ENCODE measurements at places on chromosomes 12 and 14. TPM values are rescaled to one million over a fixed set of nuclear protein-coding genes. Genes with fewer than 3 reads are reported as not detected.

The HOTAIR gene
- total RNA-seq = not detected

DNA sequence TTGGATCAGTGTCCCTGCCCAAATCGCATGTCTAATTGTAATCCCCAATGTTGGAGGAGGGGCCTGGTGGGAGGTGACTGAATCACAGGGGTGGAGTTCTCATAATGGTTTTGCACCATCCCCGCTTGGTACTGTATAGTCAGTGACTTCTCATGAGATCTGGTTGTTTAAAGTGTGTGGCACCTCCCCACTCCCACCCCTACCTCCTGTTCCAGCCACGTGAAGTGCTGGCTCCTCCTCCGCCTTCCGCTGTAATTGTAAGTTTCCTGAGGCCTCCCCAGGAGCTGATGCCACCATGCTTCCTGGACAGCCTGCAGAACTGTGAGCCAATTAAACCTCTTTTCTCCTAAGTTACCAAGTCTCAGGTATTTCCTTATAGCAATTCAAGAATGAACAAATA, 67.2 kb downstream of the FERMT2 start:
- no peak overlapping the region for H3K27ac ChIP-seq
- H3K36me3 ChIP-seq = no peaks in the 10 kb centered on the region
- no peaks in the 10 kb centered on the region for H3K4me1 ChIP-seq
- H3K27me3 ChIP-seq = no peaks in the 10 kb centered on the region
- H3K4me3 ChIP-seq = no peak overlapping the region

GRCh38 chr12:59834659-59835474, 239.0 kb downstream of the SLC16A7 start:
- H3K27me3 ChIP-seq = peaks cover 8% of the 10 kb centered on the region
- H3K27ac ChIP-seq = no peak overlapping the region
- H3K36me3 ChIP-seq = no peaks in the 10 kb centered on the region
- no peaks in the 10 kb centered on the region for H3K4me1 ChIP-seq
- no peak overlapping the region for H3K4me3 ChIP-seq

The WSCD2 gene
- total RNA-seq = not detected

The ITGA7 gene
- total RNA-seq = 4.8 TPM

The TBX3 gene
- not detected for total RNA-seq

- peaks cover 11% of the 10 kb centered on the region for H3K4me1 ChIP-seq
- H3K36me3 ChIP-seq = no peaks in the 10 kb centered on the region
- H3K27ac ChIP-seq = no peak overlapping the region
- H3K27me3 ChIP-seq = peaks cover 3% of the 10 kb centered on the region
These were observed 4.6 kb upstream of the CYP46A1 start for GRCh38 chr14:99679543-99679942.

The C14orf132 gene
- 1.6 TPM for total RNA-seq

The LHX5 gene
- not detected for total RNA-seq

DNA sequence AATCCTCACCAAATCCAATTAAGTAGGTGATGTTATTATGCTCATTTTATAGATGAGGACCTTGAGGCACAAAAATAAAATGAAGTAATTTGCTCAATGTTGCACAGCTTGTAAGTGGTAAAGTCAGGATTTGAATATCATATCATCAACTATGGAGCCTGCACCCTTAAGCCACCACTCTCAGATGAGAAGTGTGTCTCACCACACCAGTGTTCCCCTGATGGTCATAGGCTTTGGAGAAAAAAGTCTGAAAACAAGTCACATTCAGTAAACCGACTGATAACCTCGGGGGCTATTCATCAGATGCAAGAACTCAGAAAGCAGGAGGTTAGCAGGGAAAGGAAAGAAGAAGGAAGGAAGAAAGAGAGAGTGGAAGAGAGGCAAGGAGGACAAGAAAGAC, 2.8 kb downstream of the TSHR start:
- no peak overlapping the region for H3K27ac ChIP-seq
- no peak overlapping the region for H3K4me3 ChIP-seq
- H3K36me3 ChIP-seq = no peaks in the 10 kb centered on the region
- no peak for DNase-seq

GRCh38 chr12:48917857-48918537, 7.3 kb downstream of the FKBP11 start:
- peak overlapping the region; percentile 90 for H3K27ac ChIP-seq
- peaks cover 34% of the 10 kb centered on the region for H3K4me1 ChIP-seq
- H3K4me3 ChIP-seq = peak overlapping the region; percentile 51

The ENDOU gene
- not detected for total RNA-seq

DNA sequence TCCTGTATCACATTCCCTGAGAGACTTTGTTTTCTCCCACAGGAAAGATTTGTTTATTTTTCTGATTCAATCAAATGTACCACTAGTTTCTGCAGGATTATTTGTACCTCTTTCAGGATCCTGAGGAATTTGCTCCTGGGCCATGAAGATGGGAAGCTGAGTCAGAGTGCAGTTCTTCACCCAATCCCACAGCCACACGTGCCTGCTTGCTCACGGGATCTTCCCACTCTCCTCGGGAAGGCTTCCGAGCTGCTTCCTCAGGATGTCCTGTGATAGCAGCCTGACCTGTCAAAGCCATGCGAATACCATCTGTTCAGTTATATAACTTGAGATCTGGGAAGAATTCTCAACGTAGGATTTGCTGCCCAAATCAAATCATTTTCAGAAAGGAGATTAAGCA, 41.8 kb upstream of the HIF1A start:
- no peaks in the 10 kb centered on the region for H3K27me3 ChIP-seq
- no peak overlapping the region for H3K4me3 ChIP-seq
- no peak for DNase-seq
- H3K27ac ChIP-seq = no peak overlapping the region
- H3K4me1 ChIP-seq = peaks cover 30% of the 10 kb centered on the region
- peaks cover 1% of the 10 kb centered on the region for H3K36me3 ChIP-seq

- no peak overlapping the region for H3K4me3 ChIP-seq
- no peaks in the 10 kb centered on the region for H3K27me3 ChIP-seq
- H3K27ac ChIP-seq = no peak overlapping the region
- DNase-seq = no peak
These were observed 72.7 kb downstream of the WDR20 start for GRCh38 chr14:102212356-102212755.

The C3AR1 gene
- 1.4 TPM for total RNA-seq

The FITM1 gene
- 0.69 TPM for total RNA-seq

The ASCL1 gene
- total RNA-seq = not detected

Data from activated CD8-positive, alpha-beta T cell treated with anti-CD3 and anti-CD28 coated beads for 36 hours (primary cell).